ENCODE measurements at places on chromosomes 7 and 10.

GRCh38 chr10:121070275-121071070, 219.3 kb downstream of the WDR11 start:
- no peak for DNase-seq

DNA sequence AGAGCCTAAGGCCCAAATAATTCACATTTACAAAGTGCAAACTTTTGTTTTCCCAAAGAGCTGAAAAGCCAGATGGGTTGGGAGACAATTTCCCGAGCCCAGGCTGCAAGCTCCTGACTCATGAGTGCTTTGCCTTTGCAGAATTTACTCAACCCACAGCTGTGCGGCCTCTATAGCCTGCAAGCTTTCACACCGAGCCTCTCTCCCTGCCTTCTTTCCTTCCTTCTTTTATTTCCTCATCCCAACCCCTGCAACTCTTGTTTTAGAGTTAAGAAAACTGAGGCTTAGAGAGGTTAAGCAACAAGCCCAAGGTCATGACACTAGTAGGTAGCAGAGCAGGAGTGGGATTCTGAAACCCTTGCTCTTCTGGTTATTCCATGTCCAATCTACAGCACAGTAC, 203.0 kb upstream of the GPR26 start:
- no peak for DNase-seq

DNA sequence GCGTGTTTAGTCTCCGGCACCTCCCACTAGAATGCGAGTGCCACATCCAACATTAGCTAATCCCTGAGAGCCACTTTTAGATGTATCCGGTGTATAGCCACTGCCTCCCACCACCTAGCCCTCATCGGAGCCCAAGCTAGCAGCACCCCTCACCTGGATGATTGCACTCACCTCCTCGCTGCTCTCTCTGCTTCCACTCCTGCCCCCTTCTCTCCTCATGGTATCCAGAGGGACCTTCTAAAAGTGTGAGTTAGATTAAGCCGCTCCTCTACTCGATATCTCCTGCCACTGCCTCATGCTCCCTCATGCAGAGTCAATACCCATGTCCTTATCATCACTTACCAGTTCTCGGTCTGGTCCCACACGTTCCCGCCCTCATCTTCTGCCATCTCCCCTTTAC, 125.3 kb downstream of the RAB11FIP2 start:
- DNase-seq: no peak

- no peak for DNase-seq
Observed at GRCh38 chr10:18423058-18423637, 228.2 kb downstream of the NSUN6 start.

GRCh38 chr7:148385009-148385682, 205.4 kb upstream of the C7orf33 start:
- DNase-seq: no peak

GRCh38 chr10:105094048-105094447, 453.0 kb downstream of the SORCS3 start:
- no peak for DNase-seq

- no peak for DNase-seq
Observed at GRCh38 chr7:110382736-110383135, 708.2 kb upstream of the LRRN3 start.

GRCh38 chr10:60728056-60728455, 50.2 kb upstream of the CDK1 start:
- no peak for DNase-seq

DNA sequence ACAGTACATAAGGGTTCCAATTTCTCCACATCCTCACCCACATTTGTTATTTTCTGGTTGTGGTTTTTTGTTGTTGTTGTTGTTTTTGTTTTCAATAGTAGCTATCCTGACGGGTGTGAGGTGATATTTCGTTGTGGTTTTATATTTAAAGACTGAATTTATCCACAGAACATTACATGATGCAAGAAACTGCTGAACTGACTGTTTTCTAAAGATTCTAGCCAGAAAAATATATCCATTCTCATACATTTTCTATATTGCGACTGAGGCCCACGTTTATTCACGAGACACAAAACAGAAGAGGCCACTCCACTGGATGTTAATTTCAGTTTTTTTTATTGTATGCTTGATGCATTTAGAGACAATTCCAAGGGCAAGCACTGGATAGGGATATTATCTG, 69.8 kb downstream of the SCRN1 start:
- no peak for DNase-seq

DNA sequence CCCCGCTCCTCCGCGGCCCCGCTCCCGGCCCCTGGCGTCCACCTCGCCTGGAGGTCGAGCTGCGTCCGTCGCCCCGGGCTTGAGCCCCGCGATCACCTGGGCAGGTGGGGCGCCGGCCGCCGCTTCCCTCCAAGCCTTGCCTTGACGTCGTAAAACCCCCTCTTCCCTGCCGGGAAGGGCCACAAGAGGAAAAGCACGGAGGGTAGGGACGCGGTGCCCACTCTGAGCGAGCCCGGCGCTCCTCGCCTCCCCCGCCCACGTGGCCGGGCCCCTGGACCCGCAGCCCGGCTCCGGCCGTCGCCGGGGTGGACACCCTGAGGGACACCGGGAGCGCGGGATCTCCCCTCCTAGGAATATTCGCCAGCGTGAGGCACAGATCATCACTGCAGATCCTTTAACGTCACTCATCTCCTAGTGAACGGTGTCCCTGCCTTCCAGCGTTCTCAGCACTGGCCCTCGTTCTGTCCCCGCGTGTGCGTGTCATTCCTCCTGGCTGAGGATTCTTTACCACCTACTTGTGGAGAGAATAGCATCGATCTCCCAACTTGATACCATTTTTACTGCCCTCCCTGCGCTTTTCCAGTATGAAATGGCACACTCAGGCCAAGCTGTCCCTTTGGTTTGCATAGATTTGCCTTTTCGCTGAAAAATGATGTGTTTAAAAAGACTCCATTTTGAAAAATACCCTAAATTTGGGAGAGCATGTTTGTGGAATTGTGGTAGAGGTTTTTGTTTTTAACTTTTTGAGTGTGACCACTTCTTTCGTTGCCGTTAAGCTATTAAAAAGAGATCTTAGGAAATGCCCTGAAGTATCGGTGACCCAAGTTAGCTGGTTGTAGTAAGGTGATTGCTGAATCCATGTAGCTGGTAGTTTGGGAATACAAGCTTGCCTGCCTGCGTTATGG, 649 bp downstream of the ACTR3B start:
- DNase-seq: peak; percentile 37

GRCh38 chr7:111137296-111138192, 46.6 kb downstream of the LRRN3 start:
- peak; percentile 53 for DNase-seq

DNA sequence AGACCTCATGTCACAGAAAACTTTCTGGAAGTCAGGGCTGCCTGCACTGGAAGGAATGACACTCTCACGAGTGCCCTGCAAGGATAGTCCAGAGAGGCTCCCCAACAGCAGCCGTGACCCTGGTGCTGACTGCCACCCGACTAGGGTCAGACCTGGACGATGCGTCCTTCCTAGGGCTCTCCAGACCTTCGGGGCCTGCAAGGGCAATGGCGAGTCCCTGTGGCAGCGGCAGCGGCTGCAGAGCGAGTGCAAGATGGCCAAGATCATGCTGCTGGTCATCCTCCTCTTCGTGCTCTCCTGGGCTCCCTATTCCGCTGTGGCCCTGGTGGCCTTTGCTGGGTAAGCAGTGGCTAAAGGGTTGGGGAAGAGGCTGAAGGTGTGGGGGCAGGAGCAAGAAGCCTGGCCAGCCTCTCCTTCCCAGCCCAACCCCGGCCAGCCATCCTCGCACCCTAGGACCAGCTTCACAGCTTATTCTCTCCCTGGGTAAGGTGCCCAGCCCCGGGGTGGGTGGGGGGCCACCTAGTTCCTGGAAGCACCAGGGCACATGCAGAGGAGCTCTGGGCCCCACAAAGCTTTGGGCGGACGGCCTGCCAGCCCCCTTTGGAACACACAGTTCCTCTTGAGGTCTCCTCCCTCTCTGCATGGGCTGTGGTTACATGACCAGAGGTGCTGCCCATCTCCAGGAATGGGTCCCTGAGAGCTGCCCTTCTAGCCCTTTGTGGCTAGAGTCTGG, 5.5 kb downstream of the OPN4 start:
- DNase-seq: no peak

GRCh38 chr10:17742918-17743317, 9.1 kb upstream of the TMEM236 start:
- peak; percentile 55 for DNase-seq

DNA sequence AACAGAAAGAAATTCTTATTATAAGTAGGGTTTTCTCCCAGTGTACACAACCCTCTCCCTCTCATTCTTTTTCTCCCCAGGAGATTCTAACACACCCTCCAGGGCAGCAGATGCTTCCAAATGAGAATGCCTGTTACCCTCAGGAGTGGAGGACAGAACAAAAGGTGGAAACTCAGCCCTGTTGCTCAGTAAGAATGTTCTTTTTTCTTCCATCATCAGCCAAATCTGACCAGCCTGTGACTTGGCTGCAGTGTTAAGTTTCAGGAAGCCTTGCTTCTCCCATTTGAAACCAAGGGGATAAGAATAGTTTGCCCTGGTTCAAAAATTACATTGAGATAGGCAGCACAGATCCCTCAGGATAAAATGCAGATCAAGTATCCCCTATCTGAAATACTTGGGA, 77.5 kb upstream of the EEPD1 start:
- no peak for DNase-seq

DNA sequence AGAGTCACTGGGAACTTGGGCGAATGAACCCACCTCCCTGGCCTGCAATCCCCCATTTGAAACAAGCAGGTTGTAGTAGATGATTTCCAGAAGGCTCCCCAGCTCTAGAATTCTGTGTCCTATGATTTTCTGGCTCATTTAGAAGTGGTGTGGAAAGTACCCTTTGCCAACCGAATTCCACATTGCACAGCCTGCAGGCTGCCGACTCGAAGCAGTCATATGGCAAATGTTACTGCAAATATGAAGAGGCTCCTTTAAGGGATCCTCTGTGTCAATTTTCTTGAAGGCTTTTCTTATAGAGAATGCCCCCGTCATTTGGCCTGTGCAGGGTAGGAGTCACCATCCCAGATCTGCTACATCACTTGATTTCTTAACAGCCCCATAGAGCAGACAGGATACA, 5.6 kb downstream of the PODXL start:
- DNase-seq: no peak

Data from fibroblast of skin of back (primary cell).